ENCODE measurements at places on chromosomes 11 and 22. TPM values are rescaled to one million over a fixed set of nuclear protein-coding genes. Genes with fewer than 3 reads are reported as not detected.

SLC1A2 gene
- total RNA-seq: 23.5 TPM

SHANK2 gene
- 0.29 TPM for total RNA-seq

ENTHD1 gene
- total RNA-seq: not detected

AQP11 gene
- 1.2 TPM for total RNA-seq

OR2AG1 gene
- not detected for total RNA-seq

OR6Q1 gene
- not detected for total RNA-seq

DNA sequence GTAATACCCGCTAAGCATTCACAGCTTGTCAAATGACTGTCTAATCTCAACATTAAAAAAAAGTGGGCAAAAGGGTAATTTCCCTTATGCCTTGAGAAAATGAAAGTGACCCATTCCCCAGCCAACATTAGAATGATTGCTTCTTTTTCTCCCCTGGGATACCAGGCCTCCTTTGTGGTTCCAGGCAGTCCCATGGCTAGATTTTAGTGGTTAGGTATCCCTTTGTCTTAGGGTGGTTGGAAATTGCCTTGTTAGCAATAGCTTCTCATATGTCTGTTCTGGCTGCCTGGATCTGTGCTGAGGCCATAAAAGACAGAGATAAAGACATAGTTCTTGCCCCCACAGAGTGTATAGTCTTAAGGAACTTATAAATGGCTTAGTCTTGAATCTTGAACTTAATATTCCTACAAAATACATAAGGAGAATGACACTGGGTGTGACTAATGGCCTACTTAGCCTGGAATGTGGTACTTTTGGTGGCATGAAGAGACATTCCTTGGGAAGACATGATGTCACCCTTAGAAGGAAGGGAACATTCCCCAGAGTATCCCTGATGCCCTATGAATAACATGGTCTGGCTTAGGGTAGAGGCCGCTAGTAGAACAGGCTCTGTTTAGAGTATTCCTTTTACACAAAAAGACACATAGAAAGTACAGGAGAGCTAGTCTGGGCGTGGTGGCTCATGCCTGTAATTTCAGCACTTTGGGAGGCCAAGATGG, 90.3 kb downstream of the ZBTB16 start:
- no peak for DNase-seq

DNA sequence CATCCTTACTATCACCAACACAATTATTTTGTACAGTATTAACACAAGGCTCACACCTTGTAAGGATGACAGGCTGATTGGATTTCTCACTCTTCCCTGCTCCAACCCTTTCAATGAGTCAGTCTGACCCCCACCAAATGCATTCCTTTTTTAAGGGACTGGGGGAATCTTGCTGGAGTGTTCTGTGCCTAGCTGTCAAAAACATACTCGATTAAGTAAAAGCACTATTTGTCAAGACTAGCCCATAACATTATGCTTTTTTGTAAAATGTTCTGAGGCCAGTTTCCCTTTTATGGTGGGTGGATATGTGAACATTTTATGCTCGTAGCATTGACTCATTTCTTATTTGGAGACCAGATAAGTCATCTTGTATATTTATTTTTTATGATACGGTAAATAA, 87.2 kb downstream of the PDHX start:
- DNase-seq: no peak

DNA sequence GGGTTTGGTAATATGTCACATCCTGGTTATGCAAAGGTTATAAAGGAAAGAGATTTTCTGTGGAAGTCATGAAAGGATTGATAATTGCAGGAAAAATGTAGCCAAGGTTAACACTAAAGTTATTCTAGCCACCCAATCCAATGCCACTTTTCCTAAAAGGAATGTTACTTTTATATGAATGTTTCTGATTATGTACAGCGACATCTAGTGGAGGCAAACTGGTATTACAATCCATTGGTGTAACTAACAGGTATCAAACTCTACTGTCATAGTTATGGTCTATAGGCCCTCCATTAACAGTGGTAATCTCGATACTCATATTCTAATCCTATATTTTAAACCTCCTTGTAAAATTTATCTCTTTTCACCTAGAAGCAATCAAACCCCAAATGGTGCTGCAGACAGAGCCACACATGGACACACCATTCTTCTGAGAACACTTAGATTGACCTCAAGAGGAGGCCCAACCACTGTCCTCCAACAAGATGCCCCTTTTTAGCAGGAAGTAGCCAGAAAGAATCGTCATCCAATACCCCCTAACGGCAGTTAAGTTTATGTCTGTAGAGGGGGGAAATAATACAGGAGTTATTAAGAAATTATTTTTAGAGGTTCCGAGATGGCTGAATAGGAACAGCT, 74.9 kb upstream of the RAG2 start:
- DNase-seq: no peak

DNA sequence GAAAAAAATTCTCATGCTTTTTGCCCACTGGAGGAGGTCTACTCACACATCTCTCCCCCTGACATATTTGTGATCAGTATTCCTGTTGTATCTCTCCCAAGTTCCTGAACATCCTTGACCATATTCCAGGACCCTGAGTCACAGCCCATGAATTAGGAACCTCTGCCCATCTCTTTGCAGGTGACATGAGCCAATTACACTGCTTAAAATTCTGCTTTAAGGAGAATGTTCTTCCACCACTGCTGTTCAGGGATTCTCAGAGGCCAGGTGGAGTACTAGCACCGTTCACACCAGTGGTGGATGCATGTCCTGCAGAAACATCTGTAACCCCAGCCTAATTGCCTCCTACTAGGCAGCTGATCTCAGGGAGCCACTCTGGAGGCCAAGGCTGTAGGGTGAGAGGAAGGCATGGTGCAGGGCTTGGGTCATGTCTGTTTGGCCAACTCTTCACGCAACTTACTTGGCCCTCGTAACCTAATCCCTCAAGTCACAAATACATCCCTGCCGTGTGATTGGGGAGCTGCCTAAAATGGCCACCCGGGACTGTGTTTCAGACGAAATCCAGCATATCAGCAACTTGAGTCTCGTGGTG, 104.8 kb downstream of the GGTLC2 start:
- no peak for DNase-seq

- no peak for DNase-seq
Measured at GRCh38 chr11:68655406-68655805, 28.9 kb upstream of the GAL start.

- DNase-seq: no peak
Measured at GRCh38 chr11:12876988-12877387, 132.1 kb upstream of the RASSF10 start.

DNA sequence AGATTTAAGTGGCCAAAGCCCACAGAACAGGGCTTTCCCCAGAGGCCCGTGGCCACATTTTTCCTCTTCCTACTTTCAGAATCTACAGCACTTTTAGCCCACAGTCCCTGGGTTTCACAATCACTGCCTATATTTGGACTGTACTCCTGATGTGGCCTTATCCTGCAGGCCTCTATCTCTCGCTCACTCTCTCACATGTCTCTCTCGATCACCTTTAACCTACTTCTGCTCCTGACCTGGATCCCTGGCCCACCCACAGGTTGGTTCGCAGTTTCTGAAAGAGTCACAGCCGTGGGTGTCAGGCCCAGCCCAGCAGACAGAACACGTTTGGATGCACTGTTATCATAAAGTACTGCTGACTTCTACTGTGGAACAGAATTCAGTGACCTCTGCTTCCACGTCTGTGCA, 55.5 kb downstream of the LARGE1 start:
- DNase-seq: peak; percentile 72

DNA sequence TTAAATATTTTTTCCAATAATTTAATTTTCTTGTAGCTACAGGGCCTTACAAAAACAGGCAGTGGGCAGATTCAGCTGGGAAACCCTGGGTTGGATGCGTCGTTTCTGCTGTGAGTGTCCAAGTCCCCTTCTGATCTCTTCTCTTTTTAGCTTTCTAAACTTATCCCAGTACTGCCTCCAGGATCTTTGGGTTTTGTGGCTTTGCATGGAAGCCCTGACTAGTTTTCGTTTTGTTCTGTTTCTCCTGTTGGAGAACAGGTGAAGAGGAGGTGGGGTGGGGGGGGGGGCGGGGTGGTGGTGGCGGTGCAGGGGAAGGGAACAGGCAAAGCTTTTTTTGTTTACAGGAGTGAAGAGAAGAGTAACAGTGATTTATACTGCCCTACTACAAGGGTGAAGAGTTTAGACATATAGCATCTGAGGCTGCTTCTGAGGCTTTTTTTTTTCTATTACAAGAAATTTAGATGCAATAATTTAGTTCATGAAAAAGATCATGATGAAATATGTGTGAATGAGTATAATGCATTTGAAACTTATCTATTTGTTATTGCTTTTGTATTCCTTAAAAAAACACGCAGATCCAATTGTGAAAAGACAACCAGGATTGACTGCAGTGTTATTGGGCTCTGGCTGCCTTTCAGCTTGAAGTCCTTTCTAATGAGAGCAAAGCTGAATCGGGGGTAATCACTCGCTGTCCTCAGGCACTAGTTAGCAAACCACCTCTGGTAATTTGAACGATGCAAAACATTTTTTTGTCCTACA, 142.9 kb downstream of the NCAM1 start:
- no peak for DNase-seq

DNA sequence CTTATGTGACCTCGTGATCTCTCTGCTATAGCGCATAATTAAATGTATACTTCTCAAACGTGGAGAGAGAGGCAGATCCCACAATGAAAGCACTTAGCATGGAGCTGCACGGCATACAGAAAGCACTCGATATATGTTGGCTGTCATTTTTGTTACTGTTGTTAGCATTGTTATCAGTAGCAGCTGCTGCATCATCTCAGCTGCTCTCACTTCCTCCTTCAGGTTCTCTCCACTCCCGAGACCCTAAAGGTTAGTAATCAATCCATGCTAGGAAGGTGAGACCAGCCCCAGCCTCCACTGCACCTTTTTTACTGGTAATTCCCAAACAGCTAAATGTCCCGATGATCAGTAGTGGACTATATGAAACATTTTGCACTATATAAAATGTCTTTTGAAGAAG, 13.4 kb upstream of the API5 start:
- DNase-seq: no peak

- no peak for DNase-seq
Measured at GRCh38 chr11:116189408-116190170, 583.2 kb downstream of the BUD13 start.

DNA sequence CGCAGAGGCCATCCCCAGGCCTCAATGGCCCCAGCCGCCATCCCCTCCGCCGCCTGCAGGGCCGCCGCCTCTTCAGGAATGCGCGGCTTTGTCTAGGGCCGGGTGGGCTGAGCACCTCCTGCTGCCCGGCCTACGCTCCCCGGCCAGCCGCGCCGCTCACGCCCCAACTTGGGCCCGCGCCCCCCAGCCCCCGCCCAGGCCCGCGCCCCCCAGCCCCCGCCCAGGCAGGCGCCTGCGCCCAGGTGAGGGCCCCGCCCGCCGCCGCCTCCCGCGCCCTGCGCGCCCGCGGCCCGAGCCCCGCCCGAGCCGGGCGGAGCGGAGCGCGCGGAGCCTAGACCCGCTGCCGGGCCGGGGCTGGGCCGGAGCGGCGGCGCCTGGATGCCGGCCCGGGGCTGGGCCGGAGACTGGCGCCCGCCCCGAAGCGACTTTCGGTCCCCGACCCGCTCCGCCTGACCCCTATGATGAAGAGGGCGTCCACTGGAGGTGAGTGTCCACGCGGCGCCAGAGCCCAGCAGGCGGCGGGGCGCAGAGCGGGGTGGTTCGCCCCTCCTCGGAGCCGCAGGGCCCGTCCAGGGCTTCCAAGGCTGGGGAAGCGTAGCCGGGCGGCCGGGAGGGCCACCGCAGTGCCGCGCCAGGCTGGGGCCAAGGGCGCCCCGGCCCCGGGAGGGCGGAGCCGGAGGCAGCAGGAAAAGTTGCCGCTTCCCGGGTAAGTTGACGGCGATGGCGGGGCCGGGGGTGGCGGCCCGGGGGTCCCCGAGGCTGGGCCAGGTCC, 34.3 kb upstream of the PRODH start:
- DNase-seq: peak; percentile 51

DNA sequence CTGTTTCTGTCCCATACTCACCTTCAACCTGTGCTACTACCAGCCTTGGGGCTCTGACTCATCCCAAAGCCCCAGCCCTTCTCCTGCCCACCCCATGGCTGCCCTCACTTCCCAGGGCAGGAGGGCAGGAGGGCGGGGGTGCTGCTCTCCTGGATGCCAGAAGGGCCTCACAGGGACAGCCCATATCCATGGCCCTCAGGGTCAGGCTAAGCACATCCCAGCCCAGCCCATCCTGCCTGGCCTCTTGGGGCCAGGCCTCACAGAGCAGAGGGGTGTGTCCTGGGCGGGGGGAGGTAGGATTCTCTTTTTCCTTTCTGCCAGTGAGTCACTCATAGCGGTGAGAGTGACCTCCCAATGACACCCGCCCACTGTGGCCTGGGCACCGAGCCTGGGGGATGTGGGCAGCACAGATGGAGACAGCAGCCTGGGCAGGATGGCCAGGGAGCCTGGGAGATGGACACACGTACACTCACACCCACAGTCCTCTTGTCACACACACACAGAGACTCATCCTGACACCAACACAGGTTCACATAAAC, 2.4 kb downstream of the LTBP3 start:
- peak; percentile 74 for DNase-seq

- DNase-seq: no peak
Measured at GRCh38 chr11:44615041-44615755, 49.7 kb downstream of the CD82 start.
